ENCODE measurements at places on chromosomes 5 and 9. TPM values are rescaled to one million over a fixed set of nuclear protein-coding genes. Genes with fewer than 3 reads are reported as not detected.

- no peak for DNase-seq
- H3K4me1 ChIP-seq = no peaks in the 10 kb centered on the region
- no peak overlapping the region for H3K27ac ChIP-seq
Measured at GRCh38 chr5:90803381-90803780, 244.8 kb downstream of the ADGRV1 start.

GRCh38 chr9:34079181-34079580 is 30.5 kb upstream of the UBAP2 start:
- no peaks in the 10 kb centered on the region for H3K36me3 ChIP-seq
- peaks cover 1% of the 10 kb centered on the region for H3K4me1 ChIP-seq
- H3K4me3 ChIP-seq = no peak overlapping the region
- no peak overlapping the region for H3K27ac ChIP-seq
- no peak for DNase-seq

The SNCAIP gene
- total RNA-seq = not detected

- no peak overlapping the region for H3K27ac ChIP-seq
- peaks cover 7% of the 10 kb centered on the region for H3K27me3 ChIP-seq
- no peak overlapping the region for H3K4me3 ChIP-seq
- DNase-seq = no peak
Measured at GRCh38 chr9:97969014-97969413, 14.1 kb upstream of the ANP32B start.

DNA sequence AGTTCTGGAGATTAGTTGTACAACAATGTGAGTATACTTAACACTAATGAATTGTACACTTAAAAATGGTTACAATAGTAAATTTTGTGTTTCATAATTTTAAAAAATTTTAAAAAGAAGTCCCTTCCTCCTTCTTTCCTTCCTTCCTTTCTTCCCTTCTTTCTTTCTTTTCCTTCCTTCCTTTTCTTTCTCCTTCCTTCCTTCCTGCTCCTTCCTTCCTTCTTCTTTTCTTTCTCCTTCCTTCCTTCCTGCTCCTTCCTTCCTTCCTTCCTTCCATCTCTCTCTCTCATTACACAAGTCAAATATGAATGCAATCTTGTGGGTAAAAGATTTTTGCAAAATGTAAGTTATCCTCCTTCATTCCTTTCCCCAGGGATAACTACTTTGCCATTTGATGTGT is 97.1 kb upstream of the TBCA start:
- no peak overlapping the region for H3K4me3 ChIP-seq
- DNase-seq = no peak
- no peak overlapping the region for H3K27ac ChIP-seq
- H3K4me1 ChIP-seq = no peaks in the 10 kb centered on the region

- peak overlapping the region; percentile 90 for H3K27ac ChIP-seq
- peak overlapping the region; percentile 85 for H3K4me3 ChIP-seq
- H3K4me1 ChIP-seq = peaks cover 82% of the 10 kb centered on the region
- peaks cover 12% of the 10 kb centered on the region for H3K36me3 ChIP-seq
- no peak for DNase-seq
Measured at GRCh38 chr5:39187831-39188731, 31.3 kb downstream of the FYB1 start.

DNA sequence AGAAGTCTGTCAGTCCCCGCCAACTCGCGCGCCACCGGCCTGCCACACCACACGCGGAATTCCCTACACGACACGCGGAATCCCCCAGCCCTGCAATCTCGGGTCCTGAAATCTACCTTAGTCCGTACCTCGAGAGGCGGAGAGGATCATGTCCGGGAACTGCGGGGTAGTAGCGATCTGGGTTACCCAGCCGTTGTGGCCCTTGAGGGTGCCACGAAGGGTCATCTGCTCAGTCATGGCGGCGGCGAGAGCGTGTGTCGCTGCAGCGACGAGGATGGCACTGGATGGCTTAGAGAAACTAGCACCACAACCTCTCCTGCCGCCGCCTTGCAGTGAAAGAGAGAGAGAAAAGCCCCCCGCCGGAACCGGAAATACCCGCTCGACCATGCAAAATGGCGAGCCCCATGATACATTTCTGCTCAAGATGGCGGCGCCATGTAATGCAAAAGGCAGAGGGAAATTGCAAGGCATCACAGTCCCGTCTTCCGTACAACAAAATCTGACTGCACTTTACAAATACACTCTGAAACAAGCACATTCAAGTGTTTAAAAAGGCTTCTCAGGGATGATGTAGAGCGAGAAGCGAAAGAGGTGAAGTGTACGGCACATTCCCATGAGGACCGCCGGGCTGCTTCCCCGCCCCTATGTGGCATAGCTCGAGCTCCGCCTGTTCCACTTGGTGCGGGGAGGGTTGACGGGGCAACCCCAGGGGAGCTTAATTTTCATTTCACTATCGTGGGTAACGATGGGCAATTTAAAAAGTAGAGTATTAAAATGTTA is at the start of gene RACK1:
Gene RACK1 (minus strand): TSS at position 343 of the 780 bp plus-strand sequence. CDS start 106 bp downstream, at position 237.
- DNase-seq = peak; percentile 84
- peak within 1 kb of the TSS; percentile 92 for H3K27ac ChIP-seq
- H3K27me3 ChIP-seq = no peaks in the 10 kb centered on the region
- H3K4me3 ChIP-seq = peak within 1 kb of the TSS; percentile 95

The ANKRD34B gene
- total RNA-seq = not detected

DNA sequence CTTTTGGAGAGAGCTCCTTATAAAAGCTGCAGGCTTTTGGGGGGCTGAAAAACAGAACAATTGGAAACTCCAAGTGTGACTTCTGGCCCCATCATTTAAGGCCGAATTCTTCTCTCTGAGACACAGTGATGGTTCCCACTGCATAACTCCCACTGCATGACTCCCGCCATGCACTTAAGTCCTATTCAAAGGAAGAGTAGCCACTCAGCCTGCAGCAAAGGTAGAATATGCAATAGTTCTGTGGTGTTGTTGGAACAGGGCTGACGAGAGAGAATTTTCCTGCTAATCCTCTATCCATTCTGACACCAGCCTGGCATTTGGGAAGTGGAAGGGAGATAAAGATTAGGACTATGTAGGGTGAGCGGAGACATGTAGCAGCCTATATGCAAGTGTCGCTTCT is 185.6 kb upstream of the ZNF462 start:
- no peaks in the 10 kb centered on the region for H3K36me3 ChIP-seq
- H3K27ac ChIP-seq = no peak overlapping the region
- no peaks in the 10 kb centered on the region for H3K27me3 ChIP-seq
- H3K4me1 ChIP-seq = no peaks in the 10 kb centered on the region
- no peak for DNase-seq

The PDZD2 gene
- total RNA-seq = 0.22 TPM

- H3K36me3 ChIP-seq = no peaks in the 10 kb centered on the region
- H3K4me1 ChIP-seq = peaks cover 4% of the 10 kb centered on the region
- H3K27me3 ChIP-seq = no peaks in the 10 kb centered on the region
- DNase-seq = no peak
Measured at GRCh38 chr5:83306572-83307241, 164.8 kb upstream of the VCAN start.

The RNF44 gene
- 162 TPM for total RNA-seq

The G3BP1 gene
- 164 TPM for total RNA-seq

Measured in activated naive CD8-positive, alpha-beta T cell treated with anti-CD3 and anti-CD28 coated beads, Interleukin-2, amount 10 ng/mL, durations not matched to agents 7 days and 5 days (primary cell).